ENCODE measurements at places on chromosomes 2 and 18.
A peak's percentile ranks its signal among the peaks of the same experiment; 100 is the strongest.

DNA sequence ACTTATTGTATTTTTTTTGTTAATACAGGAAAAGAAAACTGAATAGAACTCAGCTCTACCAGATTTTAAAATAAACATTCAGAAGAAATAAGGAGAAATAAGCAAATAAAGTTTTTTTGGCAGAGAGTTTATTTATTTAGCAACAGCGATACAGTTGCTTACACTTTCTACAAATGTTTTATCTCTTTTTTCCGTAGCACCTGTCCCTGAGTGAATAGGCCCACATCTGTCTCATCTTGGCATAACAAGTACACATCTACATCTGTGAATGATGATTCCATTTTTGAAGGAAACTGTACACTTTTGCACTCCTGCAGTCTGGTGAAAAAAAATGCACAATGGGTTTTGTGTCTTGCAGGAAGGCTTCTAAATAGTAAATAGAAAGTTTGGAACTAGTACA lies 783.6 kb upstream of the ZEB2 start:
- no peak for DNase-seq

- DNase-seq = no peak
Measured at GRCh38 chr2:36965206-36965605, 1.1 kb downstream of the STRN start.

- DNase-seq = no peak
Measured at GRCh38 chr2:102310964-102311640, at the start of gene IL1RL1. Gene IL1RL1, plus strand, starts transcription at chr2:102311563. Its CDS starts 26,702 bp downstream, at chr2:102338265.

DNA sequence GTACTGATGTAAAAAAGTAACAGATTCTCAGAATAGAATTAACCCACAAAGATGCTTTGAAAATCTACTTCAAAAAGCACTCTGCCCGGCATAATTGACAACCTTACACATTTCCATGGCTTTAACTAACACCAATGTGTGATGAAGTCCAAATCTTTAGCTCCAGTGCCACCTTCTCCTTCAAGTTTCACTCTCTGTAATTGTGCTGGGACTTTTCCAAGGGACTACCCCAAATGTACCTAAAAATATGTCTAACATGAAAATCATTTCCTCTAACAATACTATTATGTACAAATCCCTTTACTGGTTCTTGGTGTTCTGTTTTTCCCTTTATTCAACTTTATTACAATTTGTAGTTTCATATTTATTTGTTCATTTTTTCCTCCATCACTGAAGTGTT lies 20.6 kb upstream of the UBE2E3 start:
- no peak for DNase-seq

GRCh38 chr18:79042276-79042675 lies 26.9 kb upstream of the ATP9B start:
- no peak for DNase-seq

- DNase-seq = no peak
Measured at GRCh38 chr2:110675679-110676078, 2.2 kb downstream of the BUB1 start.

- DNase-seq = no peak
Measured at GRCh38 chr2:100185516-100185915, 43.1 kb upstream of the AFF3 start.

DNA sequence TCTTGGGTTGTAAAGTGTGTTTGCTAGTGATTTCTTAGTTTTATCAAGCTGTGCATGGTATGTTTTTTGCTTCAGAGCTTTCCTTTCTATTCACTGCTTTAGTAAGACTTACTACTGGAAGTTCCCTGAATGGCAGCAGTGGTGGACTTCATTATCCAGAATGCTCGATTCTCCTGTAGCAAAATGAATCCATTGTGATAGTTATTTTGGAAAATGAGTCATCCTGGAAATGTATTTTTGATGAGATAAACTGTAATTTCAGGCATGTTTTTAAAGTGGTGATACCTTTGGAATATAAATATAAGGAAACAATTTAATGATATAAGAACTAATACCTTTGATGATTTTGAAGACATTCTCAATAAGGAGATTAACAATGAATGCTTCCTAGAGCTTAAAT lies 387.1 kb downstream of the PTPRM start:
- no peak for DNase-seq

DNA sequence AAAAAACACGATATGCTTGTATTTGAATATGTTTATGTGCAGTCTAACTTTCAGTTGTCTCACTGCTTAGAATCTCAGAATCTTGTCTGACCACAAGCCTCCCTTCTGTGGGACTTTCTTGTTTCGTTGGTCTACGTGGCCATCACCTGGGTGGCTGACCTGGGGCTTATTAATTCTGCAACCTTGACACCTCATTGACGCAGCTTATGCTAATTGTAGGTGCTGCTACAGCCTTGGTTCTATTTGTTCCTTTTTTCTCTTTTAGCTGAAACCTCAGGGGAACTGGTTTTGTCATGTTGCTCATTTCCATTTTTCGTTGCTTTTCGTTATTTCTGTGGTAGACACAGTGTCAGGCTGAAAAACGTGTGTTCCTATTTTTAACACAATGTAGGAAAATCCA lies 273.7 kb downstream of the SLC4A3 start:
- DNase-seq = no peak

DNA sequence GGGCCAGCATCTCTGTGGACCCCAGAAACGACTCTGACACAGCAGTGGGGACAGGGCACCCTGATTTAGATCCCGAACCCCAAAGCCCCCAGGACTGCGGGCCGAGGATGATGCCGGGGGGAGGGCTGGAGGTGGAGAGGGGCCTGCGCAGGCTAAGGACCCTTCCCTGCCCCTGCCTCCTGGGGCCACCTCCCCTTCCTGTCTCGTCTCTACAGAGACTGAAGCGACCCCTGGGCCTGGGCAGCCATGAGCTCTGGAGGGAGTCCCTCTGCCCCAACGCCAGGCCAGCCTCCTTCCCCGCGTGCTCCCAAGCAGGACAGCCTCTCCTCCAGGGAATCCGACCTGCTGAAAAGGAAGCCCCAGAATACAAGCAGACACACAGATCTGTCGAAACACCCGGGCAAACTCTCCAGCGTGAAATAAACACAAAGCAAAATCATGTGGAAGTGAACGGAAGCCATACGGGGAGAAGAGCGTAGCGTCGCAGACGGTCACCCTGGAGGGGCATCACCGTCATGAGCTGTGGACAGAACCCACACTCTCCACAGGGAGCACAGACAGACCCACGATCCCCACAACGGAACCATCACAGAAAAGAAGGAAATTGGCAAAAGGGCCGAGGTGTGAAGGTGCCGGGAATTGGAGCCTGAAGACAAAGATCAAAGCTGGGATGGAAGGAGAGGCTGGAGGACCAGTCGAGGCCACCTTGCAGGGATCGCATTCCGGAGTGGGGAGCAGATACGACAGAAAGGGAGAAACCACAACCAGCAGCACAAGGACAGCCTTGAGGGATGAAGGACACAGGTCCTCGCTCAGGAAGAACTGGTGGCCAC lies 51.0 kb upstream of the CTDP1 start:
- no peak for DNase-seq

DNA sequence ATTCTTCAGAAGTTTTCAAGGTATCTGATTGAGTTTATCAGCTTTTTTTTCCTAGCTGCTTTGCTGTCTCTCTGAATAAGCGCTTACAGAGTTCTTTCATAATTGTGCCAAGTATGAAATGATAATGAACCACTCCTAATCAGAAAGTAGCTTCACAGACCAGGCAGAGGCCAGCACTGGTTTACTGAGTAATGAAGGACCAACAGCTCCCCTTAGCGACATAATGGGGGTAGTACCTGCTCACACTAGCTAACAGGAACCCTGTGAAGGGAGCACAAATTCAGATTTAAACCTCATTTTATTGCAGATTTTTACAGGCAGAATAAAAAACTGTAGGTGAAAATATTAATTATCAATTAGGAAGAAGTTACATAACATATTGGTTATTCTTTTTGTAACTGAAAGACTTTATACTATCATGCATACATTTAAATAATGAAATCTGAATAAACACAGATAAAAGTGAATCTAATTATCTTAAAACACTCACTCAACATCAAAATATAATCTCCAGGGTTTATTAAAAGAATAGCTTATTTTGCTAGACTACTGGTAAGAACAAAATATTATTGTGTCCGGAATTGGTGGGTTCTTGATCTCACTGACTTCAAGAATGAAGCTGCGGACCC lies 53.7 kb upstream of the LRRC30 start:
- no peak for DNase-seq

- no peak for DNase-seq
Measured at GRCh38 chr2:135768863-135769262, 27.2 kb downstream of the UBXN4 start.

DNA sequence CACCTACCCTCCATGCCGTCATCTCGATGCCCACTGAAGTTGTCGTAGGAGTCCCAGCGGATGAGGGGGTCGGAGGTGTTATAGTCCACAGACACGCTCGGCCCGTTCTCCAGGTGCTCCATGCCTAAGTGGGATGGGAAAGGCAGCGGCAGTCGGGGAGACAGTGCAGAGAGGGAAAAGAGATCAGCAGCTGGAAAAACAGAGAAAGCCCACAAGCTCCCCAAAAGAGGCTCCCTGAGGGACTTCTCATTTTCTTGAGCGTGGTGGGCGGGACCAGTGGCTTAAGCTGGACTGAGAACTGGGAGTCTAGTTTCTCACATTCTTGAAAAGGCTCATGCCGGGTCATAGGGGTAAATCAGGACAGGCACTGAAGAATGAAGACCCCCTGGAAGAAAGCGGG lies 121.9 kb downstream of the TNS1 start:
- no peak for DNase-seq

DNA sequence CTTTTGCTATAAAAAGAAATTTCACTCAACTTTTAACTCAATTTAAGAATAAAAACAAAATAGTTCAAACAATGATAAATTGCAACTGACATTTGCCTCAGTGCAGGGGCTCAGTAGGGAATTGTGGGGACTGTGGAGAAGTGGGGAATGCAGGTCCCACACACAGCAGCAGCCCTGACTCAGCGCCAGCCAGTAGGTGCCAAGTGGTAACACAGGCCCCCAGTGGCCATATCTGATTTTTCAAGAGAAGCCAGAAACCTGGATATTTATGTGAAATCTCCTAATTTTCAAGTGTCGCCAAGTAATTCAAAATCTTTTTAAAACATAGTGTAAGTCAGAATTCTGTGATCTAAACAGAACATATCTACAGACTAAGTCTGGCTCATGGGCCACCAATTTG lies 186.3 kb downstream of the EN1 start:
- DNase-seq = no peak

- DNase-seq = no peak
Measured at GRCh38 chr18:49020621-49021021, 69.9 kb upstream of the SMAD7 start.

DNA sequence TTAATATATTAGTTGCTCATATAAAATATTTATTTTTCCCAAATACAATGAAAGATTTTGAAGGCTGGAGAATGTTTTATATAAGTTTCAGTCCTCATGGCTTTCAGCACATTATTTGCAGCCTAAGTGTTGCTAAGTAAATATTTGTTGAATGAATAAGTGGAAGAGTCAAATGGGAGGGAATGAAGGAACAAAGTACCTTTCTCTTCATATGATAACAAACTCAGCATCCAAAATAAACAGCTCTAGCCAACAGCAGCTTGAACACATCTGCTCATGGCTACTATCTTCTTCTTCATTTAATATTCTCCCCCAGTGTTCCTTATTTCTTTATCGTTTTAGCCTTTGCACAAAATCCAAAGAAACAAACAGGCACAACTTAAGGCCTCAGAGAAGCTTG lies 385.2 kb upstream of the PIK3C3 start:
- no peak for DNase-seq

- DNase-seq = no peak
Measured at GRCh38 chr2:54077088-54077900, 38.1 kb upstream of the ACYP2 start.

DNA sequence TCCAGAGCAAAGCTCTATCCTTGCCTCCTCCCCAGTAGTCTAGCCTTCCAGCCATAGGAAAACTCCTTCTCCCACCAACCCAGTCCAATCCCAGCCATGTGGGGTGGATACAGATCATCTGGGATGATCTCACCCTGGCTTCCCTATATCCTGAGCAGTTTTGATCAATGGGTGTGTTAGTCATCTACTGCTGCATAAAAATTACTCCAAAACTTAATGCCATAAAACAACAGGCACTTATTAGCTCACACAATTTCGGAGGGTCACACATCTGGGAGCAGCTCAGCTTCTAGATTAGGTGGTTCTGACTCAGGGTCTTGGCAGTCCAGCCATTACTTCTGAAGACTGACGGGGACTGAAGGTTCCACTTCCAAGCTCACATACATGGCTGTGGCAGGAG lies 190.4 kb downstream of the SPP2 start:
- no peak for DNase-seq

GRCh38 chr18:30917651-30918050 lies 124.9 kb downstream of the DSC3 start:
- no peak for DNase-seq

DNA sequence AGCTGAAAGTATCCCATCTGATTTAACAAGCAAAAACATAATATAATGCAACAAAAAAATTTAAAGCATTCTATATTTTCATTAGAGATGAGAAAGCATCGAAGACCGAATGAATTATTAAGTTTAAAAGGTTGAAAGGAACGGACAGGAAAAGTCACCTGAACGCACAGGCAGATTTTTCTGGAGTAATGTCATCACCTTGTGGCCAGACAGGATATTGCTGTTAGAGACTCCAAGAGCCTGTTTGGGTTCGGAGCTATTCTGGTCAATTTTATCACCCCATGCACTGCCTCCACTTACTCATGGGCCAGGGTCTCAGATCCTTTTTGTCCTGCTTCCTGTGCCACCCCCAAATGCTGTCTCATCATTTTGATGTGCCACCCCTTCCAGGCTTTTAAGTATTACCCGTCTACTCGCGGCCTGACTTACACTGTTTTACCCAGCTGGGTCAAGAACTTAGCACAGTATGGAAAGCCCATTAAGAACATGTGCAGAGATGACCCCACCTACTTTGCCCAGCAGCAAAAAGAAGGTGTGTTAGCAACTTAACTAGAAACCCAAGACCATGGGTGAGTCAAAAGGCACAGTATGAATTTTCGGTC lies 27.3 kb downstream of the GKN2 start:
- peak; percentile 29 for DNase-seq

DNA sequence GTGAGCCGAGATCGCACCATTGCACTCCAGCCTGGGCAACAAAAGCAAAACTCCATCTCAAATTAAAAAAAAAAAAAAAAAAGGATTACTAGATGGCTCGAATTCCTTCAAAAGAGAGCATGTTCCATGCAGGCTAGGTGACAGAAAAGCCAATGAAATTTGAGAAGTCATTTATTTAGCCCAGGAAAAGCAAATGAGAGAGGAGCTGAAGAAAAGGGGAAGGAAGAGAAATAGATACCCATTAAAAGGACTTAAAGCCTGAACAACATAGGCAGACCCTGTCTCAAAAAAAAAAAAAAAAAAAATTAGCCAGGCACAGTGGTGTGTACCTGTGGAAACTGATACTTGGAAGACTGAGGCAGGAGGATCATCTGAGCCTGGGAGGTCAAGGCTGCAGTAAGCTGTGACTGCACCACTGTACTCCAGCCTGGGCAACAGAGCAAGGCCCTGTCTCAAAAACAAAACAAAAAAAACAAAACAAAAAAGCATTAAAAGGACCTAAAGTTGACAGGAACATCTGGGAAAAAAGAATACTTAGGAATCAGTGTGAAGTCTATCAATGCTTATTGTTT lies 11.1 kb downstream of the SEPTIN10 start:
- no peak for DNase-seq

Measured in activated T-helper 1 cell treated with anti-CD3 and anti-CD28 coated beads, Interleukin-2, amount 50 U/mL, for 16 hours (primary cell).